Activated naive CD8-positive, alpha-beta T cell treated with anti-CD3 and anti-CD28 coated beads, Interleukin-2, amount 10 ng/mL, durations not matched to agents 7 days and 5 days (primary cell): ENCODE measurements at places on chromosomes 1 and 21. TPM values are rescaled to one million over a fixed set of nuclear protein-coding genes. Genes with fewer than 3 reads are reported as not detected.

CELA2B gene
- total RNA-seq, result not detected

TXNDC12 gene
- 43.1 TPM for total RNA-seq

SEMA4A gene
- 10.2 TPM for total RNA-seq

TLR5 gene
- 0.28 TPM for total RNA-seq

CELA3B gene
- total RNA-seq, result not detected

CITED4 gene
- 13.1 TPM for total RNA-seq

WNT3A gene
- not detected for total RNA-seq

- DNase-seq, result no peak
Observed at GRCh38 chr1:81681601-81682266, 119.0 kb upstream of the ADGRL2 start.

DNA sequence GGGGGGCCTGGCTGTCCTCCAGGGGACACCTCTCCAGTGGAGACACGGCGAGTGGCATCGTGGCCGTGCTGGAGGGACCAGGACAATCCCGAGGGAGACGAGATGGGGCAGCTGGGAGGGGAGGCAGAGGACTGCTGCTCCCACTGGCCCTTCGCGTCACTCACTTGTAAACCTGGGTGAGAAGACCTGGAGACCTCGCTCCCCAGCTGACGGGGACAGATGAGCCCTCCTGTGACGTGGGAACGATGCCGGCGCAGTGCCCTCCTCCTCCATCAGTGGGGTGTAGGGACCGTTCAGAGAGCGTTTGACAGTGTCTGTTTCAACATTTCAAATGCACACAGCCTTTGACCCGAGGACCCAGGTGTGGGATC is 4.6 kb downstream of the SPATC1L start:
- DNase-seq, result no peak

- no peak for DNase-seq
Observed at GRCh38 chr1:151847867-151848596, 5.5 kb downstream of the THEM5 start.

GRCh38 chr1:236281198-236281653 is 532 bp downstream of the ERO1B start:
- no peak for DNase-seq

DNA sequence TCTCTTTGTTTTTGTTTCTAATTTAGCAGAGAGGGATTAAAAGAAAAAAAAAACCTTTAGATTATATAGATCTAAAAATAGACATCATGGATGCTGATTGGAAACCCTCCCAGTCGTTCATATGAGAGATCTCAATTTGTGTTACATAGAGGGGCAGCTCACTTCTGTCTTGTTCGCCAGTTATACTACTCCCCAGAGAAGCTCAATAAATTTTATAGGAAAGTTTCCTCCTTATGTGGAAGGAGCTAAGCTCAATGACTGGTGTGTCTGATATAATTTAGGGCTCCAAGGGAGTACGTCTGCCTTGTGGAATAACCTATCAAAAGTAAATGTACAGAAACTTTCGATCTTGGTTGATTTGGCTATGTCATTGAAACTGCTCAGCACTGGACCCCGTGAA is 117.6 kb downstream of the PEX14 start:
- DNase-seq, result no peak

GRCh38 chr1:217331698-217332097 is 299.2 kb downstream of the GPATCH2 start:
- no peak for DNase-seq

- DNase-seq, result no peak
Observed at GRCh38 chr1:77513839-77514763, 168.4 kb downstream of the ZZZ3 start.

DNA sequence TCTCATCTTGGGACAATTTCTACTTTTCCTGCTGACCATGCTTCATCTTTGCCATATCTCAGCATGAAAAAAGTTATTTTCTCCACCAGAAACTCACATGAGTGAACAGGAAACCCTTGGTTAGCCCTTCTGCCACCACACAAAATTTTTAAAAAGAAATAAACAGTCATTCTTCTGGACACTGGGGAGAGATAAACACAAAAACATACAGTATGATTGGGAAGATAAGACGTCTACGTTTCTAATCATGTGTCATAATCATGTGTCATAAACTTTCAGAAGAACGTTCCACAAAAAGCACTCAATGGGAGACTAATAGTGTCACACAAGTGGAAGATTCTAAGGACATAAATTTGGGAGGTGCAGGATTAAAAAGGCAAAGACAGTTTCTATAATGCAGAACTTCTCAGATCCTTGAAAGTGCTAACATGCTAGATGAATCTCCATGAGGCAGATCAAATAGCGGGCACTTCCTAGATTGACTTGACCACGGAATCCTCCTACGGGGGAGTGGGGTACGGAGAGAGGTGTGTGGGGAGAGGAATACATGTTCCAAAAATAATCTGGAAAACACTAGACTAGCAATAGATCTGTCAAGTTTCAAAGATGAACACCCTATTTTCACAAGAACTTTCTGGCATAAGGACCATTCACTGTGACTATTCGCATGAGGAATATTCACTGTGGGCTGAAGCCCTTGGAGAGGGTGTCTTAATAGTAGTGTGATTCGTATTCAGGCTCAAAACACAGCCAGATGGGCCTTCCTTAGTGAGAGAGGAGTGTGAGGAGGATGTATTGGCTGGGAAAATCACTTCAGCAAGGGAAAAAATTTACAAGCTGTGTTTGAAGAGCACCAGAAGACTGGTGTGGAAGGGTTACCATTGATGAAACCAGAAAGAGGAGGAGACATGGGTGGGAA is 206.7 kb downstream of the SETD4 start:
- DNase-seq, result no peak

DNA sequence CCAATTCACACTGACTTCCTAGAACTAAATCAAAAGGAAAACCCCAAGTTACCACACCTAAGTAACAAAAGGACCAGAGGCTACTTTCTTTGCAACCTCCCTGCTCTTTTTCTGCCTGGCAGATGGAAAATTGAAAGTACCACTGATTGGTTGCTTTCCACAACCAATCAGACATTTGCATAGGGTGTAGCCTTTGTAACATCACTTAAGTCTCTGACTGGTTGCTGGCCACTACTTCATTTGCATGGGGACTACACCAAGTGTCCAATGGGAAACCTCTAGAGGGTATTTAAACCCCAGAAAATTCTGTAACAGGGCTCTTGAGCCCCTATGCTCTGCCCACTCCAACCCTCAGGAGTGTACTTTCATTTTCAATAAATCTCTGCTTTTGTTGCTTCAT is 365.0 kb downstream of the LTN1 start:
- no peak for DNase-seq

DNA sequence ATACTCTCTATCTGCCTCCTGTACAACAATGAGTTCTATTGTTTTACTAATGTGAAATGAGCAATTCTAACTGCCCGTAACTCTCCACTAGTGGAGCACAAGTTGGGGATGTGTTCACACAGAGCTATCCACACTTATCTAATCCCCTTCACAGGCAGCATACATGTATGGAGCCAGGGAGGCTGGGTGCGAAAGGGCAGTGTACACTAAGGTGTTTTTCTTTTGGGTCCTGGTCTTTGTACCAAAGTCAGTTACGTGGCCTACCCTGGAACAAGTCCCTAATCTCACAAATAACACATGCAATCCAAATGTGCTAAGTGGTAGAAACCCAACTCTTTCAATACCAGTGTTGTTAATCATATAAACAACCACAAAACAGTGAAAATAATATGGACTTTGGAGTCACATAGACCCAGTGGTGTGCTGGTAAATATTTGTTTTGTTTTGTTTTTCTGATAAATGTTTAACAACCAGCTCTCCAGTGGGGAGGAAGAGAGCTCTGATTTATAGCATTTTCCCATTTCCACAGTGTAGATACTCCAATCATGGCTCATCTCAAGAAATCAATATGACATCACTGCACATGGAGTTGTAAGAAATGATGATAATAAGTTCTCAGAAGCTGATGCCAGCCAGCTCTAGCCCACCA is 319.9 kb upstream of the DUSP10 start:
- DNase-seq, result no peak

GRCh38 chr21:31143036-31143435 is 104.8 kb upstream of the KRTAP19-8 start:
- no peak for DNase-seq

DNA sequence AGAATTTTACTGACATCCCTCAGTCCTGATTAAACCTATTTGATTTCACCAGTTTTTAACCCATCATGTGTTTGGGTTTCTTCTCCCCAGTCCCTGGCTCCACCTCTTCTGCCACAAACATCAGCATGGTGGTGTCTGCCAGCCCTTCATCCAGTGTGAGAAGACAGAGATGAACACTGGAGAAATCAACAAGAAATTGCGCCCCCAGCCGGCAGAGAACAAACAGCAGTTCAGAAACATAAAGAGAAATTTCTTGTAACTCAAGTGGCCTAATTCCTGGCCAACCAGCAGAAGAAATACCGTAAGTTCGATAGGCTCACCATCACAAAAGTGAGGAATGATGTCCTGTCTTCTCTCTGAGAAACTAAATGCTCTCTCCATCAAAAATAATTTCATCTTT is 18.3 kb downstream of the S100A11 start:
- DNase-seq, result no peak

DNA sequence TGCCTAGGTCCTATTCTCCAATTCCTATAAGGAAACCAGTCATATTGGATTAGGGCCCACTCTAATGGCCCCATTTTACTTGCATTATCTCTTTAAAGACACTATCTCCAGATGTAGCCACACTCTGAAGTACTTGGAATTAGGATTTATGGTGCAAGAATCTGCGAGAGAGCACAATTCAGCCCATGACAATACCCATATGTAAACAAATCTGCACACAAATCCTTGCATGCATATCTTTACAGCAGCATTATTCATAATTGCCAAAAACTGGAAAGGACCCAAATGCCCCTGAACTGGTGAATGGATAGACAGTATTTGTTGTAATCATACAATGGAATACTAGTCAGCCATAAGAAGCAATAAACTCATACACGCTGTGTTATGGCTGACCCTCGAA is 229.8 kb upstream of the ADAMTS5 start:
- DNase-seq, result no peak

DNA sequence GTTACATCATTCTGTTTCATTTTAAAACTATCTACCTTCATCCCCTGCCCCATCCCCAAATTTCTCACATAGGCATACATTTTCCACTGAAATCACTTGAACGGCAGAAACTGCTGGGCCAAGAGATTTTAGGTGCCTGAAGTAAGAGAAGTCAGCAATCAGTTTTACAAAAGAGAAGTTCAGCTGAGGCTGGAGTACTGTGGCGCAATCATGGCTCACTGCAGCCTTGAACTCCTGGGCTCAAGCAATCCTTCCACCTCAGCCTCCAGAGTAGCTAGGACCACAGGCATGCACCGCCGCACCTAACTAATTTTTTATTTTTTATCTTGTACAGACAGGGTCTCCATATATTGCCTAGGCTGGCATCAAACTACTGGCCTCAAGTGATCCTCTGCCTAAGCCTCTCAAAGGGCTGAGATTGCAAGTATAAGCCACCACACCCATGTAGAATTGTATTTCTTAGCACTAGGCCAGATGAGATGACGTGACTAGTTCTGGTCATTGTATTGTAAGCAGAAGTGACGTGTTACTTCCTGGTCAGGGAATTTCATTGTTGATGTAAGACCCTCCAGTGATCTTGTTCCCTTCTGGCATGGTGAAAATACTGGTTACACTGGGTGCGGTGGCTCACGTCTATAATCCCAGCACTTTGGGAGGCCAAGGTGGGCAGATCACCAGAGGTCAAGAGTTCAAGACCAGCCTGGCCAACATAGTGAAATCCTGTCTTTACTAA is 7.1 kb downstream of the BECN2 start:
- no peak for DNase-seq
